ENCODE measurements at places on chromosomes 2 and 18.

- DNase-seq, result no peak
These were observed 64.7 kb upstream of the HAAO start for GRCh38 chr2:42856891-42857632.

- no peak for DNase-seq
These were observed 30.6 kb downstream of the ADRA2B start for GRCh38 chr2:96085541-96086355.

DNA sequence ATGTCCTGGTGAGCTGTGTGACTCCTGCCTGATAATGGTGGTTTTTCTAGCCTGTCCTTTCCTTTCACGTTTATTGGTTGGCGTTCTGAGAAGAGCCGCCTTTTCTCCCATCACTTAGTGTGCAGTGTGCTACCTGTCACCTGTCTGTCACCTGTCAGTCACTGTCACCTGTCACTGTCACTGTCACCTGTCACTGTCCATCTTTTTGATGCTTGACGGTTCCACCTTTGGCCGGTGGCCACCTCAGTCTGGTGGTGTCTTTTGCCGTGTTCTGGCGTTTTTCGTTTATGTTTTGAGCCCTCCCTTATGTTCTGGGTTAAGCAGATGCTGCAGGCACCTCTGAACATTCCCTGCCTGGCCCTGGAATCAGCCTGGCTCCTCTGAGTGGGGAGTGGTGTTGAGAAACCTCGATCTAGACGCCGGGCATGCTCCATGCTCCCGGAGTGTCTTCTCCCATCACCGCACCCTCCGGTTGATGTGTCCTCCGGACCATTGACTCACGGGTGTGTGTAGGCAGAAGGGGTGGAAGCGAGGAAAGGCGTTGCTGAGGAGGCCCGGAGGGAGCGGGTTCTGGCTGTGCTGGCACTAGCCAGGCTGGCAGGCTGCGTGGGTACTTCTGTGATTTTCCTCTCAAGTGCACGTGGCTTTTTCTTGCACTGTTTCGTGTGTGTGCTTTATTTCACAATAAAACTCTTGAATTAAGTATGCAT, 20.7 kb downstream of the DTYMK start:
- no peak for DNase-seq

DNA sequence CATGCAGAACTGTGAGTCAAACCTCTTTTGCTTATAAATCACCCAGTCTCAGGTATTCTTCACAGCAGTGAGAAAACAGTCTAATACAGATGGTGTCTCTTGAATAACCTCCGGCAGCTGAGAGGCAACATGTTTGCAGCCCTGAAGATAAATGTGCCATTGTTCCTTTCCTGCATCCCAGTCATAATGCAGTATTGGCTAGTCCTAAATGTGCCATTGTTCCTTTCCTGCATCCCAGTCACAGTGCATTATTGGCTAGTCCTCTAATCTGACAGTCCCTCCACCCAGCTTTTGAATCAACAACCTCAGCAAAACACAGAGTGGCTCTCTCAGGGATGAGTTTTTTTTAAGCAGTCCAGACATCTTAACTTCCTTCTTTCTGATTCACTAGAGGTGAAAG, 550.7 kb downstream of the RIT2 start:
- no peak for DNase-seq

DNA sequence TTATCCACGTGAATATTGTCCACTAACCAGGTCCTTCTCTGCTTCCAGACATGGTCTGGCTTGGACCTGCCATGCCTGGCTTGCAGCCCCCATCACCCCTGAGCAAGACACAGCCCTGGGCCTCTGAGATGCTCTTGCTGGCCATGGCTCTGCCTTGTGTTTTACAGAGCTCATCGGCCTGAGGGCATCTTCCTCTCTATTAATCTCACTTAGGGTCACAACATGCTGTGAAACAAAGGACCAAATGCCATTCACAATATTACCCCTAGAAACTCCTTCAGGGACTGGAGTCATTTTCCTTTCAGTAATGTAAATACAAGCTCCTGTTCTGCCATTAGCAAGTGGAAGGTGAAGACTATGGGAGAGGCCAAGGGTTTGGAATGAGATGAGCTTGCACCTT, 6.8 kb upstream of the TPO start:
- DNase-seq, result no peak

GRCh38 chr2:54187331-54187730, 68.7 kb downstream of the TSPYL6 start:
- DNase-seq, result no peak

- no peak for DNase-seq
These were observed 157.9 kb upstream of the MAP3K20 start for GRCh38 chr2:172917716-172918115.

GRCh38 chr18:51734576-51734975, 537.1 kb upstream of the MEX3C start:
- DNase-seq, result no peak

GRCh38 chr2:26934335-26934724, 36.1 kb upstream of the MAPRE3 start:
- no peak for DNase-seq

- DNase-seq, result no peak
These were observed 424.0 kb upstream of the CRIM1 start for GRCh38 chr2:35931626-35932025.

- no peak for DNase-seq
These were observed 31.1 kb downstream of the RNU4ATAC start for GRCh38 chr2:121561617-121562268.

- DNase-seq, result no peak
These were observed 51.7 kb downstream of the PELI1 start for GRCh38 chr2:64092502-64092901.

GRCh38 chr2:181380581-181380980, 76.6 kb upstream of the ITGA4 start:
- no peak for DNase-seq

DNA sequence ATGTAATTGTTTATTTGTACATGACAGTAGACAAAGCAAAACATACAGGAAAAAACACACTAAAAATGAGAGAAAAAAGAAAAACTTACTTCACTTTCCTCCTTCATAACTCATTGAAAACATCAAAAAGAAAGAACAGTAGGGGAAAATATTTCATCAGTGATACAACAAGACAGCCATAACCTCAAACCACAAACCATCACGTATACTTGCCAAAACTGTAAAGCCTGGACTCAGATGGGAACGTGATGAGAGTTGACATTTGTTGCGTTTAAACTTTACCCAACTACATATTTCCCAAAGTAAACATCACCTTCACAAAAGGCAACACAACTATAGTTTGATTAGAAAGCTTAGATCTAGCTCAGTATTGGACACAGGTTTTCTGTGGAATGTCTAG, 278.2 kb upstream of the COL3A1 start:
- no peak for DNase-seq

- no peak for DNase-seq
These were observed 164.8 kb downstream of the WDR7 start for GRCh38 chr18:56815926-56816325.

GRCh38 chr2:223218587-223219178, 166.7 kb downstream of the KCNE4 start:
- no peak for DNase-seq

DNA sequence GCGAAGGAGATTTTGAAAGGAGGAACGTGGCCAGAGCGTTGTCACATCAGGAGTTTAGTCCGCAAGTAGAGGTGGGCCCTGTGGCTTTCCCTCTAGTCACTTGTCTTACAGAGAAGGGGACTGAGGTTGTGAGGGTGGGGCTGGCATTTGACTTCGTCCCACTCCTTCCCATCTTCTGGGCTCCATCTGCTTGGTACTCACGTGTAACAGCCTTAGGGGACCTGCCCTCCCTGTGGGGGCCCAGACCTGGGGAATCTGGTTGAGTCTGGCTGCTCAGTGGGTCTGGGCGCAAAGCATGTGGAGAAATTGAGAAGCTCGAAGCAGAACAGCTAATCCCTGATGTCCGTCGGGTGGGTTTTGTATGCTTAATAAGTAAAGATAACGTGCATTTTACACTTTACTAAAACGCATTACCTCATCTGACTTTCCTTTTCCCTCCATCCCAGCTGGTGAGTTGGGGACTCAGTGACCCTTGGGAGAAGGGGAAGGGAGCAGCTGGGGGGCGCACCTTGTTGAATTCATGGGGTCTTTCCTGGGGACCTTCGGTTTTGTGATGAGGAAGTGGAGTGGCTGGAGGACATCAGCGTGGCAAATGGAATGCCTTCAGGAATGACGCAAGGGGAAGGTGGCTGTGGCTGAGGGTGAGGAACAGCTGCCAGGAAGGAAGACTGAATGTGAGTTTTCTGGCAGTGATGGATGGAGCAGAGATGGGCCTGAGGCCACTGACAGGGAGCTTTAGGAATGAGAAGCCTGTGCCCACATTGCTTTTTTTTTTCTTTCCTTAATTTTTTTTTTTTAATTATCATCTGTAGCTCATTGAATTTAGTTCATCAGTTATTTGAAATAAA, 44.8 kb downstream of the ASAP2 start:
- DNase-seq, result no peak

GRCh38 chr18:26307161-26307773, 81.0 kb downstream of the TAF4B start:
- no peak for DNase-seq

DNA sequence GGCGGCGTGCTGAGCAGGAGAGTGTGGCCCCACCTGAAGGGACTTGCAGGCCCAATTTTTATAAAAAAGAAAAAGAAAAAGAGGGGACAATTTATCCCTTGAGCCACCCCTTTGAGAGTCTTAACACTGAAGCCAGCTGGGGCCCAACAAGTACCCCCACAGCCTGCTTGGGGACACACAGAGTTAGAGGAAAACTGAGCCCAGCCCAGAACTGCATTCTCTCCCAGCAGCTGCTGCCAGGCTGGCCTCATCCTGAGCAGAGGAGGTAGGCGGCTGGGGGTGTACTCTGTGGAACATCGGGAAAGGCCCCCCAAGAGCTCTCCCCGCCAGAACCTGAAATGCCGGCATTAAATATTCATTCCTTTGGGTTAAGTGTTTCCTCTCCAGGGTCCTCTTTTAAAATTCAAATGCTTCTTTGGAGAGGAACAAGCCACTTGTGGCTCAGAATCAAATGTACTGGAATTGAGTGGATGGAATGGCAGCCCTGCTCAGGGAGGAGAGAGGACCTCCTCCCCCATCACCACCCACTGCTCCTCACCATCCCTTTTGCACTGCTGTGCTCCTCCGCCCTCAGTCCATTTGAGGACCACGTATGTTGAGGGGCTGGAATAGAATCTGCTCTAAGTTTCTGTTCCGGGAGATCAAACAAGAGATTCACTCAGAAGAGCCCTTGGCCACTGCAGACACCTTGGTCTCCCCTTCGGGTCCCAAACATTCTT, 45.6 kb downstream of the C1QL2 start:
- DNase-seq, result no peak

DNA sequence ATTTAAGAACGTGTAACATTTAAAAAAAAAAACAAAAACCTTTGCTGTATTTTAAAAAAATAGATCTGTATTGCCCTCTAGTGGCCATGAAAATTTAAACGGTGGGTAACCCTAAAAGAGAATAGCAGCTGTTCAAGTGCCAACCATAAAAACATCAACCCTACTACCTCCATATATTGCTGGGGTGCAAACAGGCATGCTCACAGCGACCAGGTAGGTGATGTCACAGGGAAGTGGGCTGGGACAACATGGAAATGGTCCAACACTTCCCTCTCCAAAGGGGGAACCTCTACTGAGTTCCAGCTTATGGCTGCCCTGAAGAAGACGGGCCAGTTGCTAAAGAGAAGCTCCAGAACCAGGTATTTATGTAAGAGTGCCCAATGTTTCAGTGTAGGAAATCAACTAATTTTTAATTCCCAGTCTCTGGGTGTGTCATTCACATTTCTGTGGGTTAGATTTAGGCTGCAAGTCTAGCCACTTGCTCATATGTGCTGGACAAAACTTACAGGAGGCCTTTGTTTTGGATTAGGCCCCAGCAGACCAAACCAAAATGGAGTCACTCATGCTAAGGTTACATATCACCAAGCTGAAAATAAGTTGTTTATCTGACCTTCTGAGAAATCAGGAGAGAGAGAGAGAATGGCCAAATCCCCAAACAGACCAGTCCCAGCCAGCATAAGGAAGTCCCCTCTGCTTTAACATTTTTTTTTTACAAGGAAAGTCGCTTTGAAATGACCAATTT, 54.5 kb downstream of the SKA1 start:
- no peak for DNase-seq

DNA sequence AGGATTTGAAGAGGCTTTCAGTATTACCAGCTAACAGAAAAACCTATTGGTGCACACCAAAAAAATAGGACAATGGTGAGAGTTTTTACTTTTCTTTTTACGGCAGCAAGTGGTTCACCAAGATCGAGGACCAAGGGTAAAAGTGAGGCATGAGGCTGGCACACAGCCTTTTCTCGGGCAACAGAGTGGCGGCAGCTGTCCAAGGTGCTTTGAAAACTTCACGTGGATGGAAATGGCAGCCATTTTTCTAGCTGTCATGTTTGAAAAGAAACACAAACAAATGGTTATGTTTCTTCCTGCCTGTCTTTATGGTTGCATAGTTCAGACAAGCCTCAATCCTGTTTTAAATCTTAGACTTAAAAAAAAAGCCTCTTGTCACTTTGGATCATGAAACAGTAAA, 812.5 kb upstream of the CHAC2 start:
- DNase-seq, result no peak

DNA sequence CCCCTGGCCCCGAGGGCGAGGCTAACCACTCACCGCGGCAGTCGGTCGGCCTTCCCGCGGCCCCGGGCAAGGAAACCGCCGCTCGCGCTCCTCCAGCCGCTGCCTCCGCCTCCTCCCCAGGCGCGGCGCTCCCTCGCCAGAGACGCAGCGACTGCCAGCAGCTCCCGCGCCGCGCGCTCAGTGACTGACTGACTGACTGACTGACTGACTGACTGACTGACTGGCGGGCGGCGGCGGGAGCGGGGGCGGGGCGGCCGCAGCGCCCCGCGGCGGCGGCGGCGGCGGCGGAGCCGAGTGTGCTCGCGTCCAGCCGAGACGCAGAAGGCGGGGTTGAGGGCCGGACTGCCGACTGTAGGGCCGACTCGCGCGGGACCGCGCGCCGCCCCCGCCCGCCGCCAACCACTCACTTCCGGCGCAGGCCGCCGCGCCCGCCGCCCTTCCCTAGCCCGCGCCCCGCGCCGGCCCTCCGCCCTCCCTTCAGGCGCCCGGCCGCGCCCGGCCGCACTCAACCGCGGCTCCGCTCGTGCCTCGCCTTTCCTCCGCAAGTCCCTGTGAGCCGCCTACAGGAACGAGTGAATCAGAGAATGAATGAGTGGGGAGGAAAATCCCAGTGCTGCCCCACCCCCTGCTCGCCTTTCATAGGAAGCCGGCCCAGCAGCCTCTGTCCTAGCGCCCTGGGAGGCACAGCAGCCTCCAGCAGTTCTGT, at the start of gene RAPH1:
Gene RAPH1, minus strand, starts transcription at position 224 of the 706 bp plus-strand sequence. CDS start 39,948 bp downstream, outside the sequence.
- peak; percentile 7 for DNase-seq

GRCh38 chr2:144835634-144836350, 315.9 kb upstream of the ZEB2 start:
- DNase-seq, result no peak

DNA sequence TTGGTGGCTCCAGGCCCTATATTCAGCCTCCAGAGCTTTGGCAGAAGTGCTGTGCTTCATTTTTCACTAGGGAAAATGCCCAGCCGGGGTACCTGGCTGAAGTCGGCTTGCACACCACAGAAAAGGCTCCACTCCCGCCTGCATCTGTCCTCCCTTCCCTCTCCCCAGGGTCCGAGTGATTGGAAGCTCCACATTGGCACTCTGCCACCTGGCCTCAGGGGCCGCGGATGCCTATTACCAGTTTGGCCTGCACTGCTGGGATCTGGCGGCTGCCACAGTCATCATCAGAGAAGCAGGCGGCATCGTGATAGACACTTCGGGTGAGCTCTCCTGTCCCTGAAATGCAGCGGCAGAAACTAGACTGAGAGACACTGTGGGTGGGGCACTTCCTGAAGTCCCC, 47.4 kb downstream of the IMPA2 start:
- DNase-seq, result no peak

- no peak for DNase-seq
These were observed 86.2 kb downstream of the SMIM21 start for GRCh38 chr18:75341267-75341666.

- no peak for DNase-seq
These were observed 68.5 kb upstream of the ZNF532 start for GRCh38 chr18:58796220-58796619.

GRCh38 chr18:80176334-80177073, 67.4 kb downstream of the ADNP2 start:
- DNase-seq, result no peak

Data from NCI-H524 treated with DMSO at 0.1 percent for 48 hours (cell line).